ENCODE measurements at places on chromosomes 2 and 18.

DNA sequence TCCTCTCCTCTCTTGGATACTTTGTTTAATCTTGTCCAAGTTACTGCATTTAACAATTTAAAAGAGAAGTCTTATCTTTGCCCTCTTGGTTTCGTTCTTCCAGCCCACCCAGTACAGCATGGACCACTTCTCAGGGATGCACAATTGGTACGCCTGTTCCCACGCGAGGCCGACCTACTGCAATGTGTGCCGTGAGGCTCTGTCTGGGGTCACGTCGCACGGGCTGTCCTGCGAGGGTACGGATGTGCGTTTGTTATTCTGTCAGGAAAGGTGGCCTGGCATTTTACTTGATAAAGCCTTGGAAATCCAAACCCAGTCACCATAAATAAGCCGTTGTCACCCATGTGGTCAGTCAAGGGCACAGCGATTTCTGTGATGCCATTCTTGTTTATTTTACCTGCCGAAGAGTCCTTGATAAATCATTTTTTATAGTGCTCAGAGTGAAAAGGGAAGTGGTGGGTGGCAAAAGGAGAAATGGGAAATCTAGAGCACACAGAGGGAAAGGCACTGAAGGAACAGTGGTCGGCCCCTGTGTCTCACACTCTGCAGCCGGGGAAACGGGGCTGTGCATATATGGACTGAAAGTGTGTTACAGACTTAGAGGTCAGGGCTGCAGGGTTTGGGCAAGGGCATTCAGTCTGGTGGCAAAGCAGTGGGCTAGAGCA lies 80.5 kb downstream of the DGKD start:
- DNase-seq = no peak

DNA sequence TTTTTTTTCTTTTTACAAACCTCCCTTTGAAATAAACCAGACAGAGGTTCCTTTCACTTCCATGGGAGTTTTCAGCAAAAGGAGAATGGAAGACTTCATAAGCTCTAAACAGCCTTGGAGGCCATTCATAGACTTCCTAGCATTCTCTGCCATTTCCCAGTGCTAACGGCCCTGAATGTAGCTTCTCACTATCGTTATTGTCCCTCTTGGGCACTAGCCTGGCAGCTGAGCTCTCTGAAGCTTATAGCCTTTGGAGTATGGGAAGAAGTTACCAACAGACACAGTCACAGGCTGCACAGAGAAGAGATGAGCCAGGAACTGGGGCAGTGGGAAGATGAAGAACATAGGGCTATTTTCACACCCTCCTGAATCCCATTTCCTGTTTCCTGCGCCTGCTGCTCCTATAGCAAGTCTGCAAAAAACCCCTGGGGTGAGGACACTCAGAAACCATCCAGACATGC lies 29.1 kb upstream of the EPC2 start:
- DNase-seq = no peak

- no peak for DNase-seq
These were observed 80.4 kb downstream of the ZCCHC2 start for GRCh38 chr18:62603211-62603610.

GRCh38 chr2:240603846-240604245 lies 17.3 kb downstream of the CAPN10 start:
- no peak for DNase-seq

All from stimulated activated CD4-positive, alpha-beta T cell treated with anti-CD3 and anti-CD28 coated beads, TNF-alpha, amount 100 ng/mL, for 24 hours (primary cell).